Nucleus accumbens (tissue), 56 donors: ENCODE measurements at places on chromosomes 12 and 14.

DNA sequence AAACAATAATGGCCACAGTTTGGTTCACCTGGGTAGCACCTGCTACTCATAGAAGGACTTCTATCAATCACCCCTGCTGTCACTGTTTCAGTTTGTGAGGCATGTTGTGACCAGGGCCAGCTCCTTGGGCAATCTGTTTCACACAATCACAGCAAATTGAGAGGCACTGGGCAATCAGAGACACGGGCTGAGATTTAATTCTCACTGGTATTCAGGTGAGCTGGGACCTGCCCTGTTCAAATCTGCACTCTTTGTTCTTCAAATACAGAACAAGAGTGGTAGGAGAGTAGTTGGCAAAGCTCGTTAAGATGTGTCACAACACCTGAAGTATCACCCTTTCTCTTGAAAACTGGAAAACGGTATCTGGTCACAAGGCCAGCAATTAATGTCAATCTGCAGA is 57.8 kb upstream of the NAP1L1 start:
- DNase-seq, result no peak

- no peak for DNase-seq
Observed at GRCh38 chr12:40168868-40169267, 55.9 kb upstream of the LRRK2 start.

DNA sequence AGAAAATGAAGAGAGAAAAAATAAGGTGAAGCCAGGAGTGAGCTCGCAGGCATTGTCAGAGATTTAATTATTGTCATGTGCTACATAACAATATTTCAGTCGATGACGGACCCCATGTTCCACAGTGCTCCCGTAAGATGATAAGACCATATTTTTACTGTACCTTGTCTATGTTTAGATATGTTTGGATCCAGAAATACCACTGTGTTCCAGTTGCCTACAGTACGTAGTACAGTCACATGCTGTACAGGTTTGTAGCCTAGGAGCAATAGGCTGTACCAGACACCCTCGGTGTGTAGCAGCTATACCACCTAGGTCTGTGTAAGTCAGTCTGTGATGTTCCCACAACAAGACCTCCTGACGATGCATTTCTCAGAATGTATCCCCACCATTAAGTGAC is 137.5 kb downstream of the FBXL14 start:
- DNase-seq, result no peak

GRCh38 chr12:93121729-93122488 is 192.8 kb upstream of the EEA1 start:
- no peak for DNase-seq

DNA sequence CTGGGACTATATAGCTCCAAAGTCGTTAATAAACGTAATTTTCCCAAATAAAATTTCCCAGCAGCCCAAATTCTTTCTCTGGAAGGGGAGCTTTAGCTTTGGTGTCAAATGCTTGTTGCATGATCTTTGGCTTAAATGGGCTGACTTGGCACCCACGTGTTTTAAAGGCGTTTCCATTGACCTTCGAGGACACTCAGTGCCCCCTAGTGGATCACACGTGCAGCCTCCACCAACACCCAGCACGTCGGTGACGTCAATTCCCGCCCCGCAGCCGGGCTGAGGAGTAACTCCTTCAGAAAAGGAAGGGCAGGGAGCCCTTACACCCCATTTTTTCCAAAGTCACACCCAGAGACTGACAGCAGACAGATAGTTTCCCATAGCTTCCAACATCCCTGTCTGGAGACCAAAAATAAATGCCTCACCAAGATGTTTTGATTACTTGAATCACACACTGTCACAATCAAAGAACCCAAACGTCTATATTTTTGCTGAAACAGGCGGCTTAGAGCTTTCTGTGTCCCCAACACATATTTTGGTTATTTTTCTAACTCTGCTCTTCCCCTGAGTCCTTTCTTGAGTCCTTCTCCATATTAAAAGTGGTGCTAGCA is 707.9 kb downstream of the AACS start:
- no peak for DNase-seq

DNA sequence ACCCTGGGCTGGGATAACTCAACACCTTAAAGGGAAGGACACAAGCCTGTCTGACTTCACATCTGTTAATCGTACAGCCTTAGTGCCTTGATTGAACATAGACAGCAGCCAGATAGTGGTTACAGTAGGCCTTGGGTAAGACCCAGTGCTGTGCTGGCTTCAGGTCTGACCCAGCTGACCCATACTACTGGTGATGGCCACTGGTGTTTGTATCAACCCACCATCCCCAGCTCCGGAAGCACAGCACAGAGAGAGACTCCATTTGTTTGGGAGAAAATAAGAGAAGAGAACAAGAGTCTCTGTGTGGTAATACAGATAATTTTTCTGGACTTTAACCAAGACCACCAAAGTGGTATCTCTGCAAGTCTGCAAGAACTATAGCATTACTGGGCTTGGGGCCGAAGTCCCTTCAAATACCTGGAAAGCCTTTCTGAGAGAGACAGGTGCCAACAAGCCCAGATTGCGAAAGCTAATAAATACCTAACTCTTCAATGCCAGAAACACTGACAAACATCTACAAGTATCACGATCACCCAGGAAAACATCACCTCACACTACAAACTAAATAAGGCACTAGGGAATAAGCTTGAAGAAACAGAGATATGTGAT is 330.1 kb upstream of the GARIN2 start:
- DNase-seq, result no peak

GRCh38 chr14:102180248-102180998 is 40.7 kb downstream of the WDR20 start:
- DNase-seq, result no peak

DNA sequence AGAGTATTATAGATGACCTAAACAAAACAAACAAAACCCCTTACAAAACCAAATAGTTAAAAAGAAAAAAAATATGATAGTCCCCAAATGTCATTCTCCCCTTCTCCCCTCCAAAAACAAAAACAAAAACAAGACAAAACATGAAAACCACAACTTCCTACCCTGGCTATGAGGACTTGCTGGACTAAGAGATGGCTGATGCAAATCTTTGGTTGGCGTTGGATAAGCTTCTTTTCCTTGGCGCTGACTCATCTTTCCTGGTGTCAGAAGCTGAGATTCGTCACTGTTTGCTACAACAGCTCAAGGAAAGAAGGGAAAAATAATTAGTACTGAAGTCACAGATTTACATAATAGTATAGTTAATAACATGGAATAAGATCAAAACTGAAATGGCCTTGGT is 102.5 kb upstream of the BBS10 start:
- no peak for DNase-seq

- no peak for DNase-seq
Observed at GRCh38 chr12:116186482-116187150, 90.9 kb downstream of the MED13L start.

DNA sequence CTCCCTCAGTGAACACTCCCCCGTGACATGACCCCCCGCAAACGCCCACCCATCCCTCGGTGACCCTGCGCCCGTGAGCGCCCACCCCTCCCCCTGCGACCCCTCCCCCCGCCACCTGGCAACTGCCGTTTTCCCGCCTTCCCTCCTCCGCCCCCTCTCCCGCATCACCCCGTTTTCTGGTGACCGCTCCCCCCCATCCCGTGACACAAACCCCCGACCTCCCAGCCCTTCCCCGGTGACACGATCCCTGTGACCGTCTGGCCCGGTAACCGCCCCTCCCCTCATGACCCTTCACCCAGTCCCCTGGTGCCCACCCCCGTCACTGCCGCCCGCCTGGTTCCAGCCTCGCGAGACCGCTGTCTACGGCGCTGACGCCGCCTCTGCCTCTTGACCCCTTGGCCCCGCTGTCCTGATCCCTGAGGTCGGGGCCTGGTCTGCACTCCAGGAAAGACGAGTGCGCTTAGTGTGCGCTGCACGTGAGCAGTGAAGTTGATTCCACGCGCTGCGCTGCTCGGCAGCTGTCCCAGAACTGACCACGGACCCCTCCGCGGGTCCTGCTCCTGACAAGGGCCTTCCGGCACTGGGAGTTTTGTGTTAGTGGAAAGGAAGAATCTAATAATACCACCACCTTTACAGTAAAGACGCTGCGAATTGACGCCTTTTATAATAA is 59.4 kb downstream of the DDX51 start:
- no peak for DNase-seq

GRCh38 chr12:2578211-2578610 is 216.6 kb upstream of the FKBP4 start:
- no peak for DNase-seq

DNA sequence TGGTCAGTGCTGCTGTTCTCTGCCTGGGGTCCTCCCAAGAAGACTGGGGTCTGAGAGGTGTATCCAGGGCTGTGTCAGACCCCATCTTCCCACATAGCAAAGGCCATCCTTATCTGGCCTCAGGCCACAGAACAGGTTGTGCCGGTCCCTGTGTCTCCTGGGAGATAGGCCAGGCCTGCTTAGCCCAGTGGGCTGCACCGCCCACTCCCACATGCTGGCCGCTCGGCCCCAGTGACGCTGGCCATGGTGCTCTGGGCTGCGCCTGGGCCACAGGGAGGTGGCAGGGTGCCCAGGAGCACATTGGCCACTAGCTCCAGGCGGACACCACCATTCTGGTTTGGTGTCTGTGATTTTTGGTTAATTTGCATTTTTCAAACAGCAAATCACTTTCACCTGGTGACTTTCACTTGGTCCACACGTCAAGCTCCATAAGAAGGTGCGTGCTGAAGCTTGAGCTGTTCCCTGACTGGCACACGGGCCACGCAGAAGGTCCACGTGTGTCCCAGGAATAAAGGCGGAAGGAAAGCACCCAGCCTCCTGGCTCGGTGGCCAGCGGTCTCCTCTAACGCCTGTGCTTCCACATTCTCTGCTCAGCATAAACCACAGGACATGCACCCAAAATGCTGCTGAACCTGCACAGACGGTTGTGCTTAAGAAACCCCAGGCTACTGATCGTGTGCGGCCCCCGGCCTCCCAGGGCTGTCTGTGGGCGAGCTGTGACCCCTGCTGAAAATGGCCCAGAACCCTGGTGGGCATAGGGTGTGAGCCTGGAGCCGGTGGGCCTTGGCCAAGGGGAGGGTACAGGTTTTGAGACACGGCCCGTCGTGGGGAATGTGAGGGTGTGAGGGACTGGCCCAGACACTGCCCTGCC is 4.6 kb downstream of the FBRSL1 start:
- no peak for DNase-seq

DNA sequence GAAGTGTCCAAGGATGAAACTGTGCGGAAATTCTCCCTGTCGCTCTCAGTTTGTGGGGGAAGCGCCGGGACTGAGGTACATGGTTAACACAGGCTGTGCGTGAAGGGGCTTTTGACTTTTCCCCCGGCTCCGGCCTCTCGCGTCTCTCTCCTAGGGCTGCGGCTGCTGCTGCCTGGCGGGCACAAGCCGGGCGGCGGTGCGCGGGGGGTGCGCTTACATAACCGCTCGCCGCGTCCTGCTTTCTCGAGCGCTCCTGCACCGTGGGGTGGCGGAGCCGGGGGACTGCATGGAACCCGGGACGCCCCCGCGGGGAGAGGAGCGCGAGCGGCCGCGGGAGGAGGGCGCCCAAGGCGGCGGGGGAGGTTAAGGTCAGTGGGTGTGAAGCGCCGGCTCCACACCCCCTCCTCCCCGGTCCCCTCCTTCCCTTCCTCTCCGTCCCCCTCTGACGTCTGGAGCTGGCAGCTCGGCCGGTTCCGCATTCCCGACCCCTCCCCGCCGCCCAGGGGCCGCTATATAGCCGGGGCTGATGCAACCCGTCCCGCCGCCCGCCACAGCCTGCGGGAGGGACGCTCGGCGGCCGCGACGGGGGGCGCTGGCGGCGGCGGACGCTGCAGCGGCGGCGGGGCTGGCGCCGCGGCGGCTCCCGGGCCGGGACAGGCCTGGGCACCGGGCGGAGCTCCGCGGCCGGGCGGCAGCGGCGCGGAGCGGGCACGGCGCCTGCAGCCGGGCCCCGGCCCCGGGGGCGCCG is at the start of gene JDP2:
Gene JDP2 (plus strand): TSS at position 541 of the 748 bp plus-strand sequence. CDS start 9,899 bp downstream, outside the sequence.
- peak; percentile 67 for DNase-seq

DNA sequence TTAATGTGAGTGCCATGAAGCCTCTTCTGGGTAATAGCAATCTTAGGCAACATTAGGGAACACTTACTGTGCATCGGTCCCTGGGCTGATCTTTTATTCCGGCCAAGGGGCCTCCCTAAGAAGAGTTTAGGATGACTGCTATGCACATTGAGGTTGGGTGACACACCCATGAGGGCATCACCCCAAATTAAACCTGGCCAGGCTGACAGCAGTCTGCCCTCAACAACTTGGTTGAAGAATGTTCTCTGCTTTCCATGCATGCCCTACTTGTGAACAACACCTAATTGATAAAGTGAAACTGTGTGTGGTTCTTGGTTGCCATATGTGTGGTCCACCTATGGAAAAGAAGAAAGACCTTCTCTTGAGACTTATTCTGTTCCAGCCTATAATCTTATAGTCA is 1098.0 kb downstream of the BCL11B start:
- DNase-seq, result no peak

DNA sequence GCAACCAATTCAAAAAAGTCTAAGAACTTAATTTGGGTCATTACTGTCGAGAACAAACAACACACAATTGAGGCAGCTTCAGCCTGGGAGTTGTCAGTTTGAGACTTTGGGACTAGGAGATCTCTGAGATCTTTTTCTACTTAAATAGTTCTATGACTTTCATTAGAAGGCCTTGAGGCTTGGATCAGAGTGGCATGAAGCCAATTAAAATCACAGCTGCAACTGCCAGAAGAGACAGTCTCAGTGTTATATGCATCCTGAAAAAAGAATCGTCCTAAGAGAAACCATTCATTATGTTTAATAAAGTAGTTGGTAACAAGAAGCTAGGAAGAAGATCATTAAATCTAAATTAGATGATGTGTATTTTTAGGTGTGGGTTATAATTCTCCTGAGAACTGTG is 170.8 kb upstream of the RASSF8 start:
- no peak for DNase-seq

- DNase-seq, result no peak
Observed at GRCh38 chr12:93892423-93893268, 215.5 kb downstream of the CRADD start.

- DNase-seq, result no peak
Observed at GRCh38 chr12:132430838-132431774, 58.8 kb upstream of the FBRSL1 start.

GRCh38 chr12:12718381-12718759 is 1.2 kb downstream of the CDKN1B start:
- no peak for DNase-seq

DNA sequence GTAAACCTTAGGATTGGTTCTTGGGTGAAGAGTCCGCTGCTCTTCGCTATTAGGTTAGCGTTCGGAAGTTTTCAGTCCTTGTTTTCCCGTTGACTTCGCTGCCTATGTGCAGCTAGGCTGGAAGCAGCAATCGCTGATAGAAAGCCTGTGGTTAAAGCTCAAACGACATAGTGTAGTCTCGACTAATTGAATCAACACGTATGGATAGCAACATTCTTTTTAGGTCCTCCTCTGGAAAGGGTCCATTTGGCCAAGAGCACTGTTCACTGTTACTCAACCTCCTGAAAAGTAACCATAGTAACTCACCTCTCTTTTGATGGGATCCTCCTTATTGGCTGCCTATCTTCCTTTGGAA is 355.5 kb downstream of the SNAPC1 start:
- no peak for DNase-seq
